ENCODE measurements at places on chromosomes 5 and 9.
A peak's percentile ranks its signal among the peaks of the same experiment; 100 is the strongest.

DNA sequence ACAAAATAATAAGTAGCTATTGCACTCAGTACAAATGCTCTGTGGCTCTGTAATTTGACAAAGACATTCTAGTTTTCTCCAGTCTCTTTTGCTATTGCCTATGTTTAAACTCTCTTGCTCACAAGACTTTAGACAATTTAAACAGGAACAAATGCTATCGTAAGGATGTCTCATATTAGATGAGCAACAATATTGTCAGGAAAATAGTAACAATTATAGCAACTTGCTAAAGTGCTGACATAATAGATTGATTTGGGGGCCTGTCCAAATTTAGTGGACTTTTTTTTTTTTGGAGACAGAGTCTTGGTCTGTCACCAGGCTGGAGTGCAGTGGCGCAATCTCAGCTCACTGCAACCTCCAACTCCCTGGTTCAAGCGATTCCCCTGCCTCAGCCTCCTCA is 11.8 kb downstream of the KIF2A start:
- DNase-seq: no peak

- DNase-seq: no peak
Measured at GRCh38 chr9:36113999-36114398, 22.5 kb upstream of the GLIPR2 start.

GRCh38 chr5:160287378-160288051 is 24.8 kb downstream of the CCNJL start:
- no peak for DNase-seq

- no peak for DNase-seq
Measured at GRCh38 chr9:110320651-110321445, 16.8 kb downstream of the TXNDC8 start.

GRCh38 chr5:83370957-83371356 is 100.6 kb upstream of the VCAN start:
- DNase-seq: no peak

GRCh38 chr5:171984748-171985419 is 21.6 kb downstream of the FBXW11 start:
- DNase-seq: no peak

DNA sequence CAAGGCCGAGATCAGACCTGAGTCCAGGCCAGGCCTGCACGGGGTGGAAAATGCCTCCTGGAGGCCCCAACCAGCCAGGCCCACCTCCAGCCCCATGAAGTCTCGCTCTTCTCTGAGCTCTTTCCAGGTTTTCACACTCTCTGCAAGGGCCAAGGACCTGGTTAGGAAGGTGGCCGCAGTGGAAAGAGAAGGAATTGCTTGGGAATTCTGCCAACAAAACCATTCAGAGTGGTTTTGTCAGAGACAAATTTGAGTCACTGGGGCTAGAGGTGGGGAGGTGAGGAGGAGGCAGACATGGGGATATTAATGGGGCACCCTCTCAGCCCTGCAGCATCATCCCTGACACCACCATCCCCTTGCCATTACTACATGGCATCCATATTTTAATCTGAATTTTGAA is 261.0 kb downstream of the ROR2 start:
- DNase-seq: no peak

- DNase-seq: no peak
Measured at GRCh38 chr5:121315786-121316185, 535.9 kb upstream of the FTMT start.

- DNase-seq: peak; percentile 18
Measured at GRCh38 chr5:130476325-130476724, 572.1 kb downstream of the CHSY3 start.

DNA sequence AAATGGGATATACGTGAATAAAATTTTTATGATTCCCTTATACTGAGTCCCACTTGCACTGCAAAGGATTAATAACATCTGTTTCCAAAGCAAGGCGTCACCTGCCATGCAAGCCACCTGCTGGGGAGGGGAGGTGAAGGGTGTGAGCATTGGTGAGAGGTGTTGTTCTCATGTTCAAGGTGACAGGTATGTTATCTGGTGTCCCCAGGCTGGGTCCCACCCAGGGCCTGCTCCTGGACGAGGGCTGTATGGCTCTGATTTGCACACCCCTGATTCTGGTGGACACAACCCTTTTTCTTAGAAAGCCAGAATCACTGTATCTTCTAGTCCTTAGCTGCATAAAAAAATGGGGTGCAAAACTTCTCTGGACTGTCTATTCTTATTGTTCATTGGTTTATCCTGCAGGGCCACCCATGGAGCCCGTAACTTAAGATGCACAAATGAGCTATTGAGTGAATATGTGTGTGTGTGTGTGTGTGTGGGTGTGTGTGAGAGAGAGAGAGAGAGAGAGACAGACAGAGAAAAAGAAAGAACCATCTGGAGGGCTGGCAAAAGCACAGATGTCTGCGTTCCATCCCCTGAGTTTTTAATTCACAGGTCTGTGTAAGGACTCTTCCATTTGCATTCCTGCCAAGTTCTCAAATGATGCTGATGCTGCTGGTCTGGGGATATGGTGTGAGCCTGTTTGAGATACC is 53.7 kb downstream of the SYK start:
- DNase-seq: no peak

DNA sequence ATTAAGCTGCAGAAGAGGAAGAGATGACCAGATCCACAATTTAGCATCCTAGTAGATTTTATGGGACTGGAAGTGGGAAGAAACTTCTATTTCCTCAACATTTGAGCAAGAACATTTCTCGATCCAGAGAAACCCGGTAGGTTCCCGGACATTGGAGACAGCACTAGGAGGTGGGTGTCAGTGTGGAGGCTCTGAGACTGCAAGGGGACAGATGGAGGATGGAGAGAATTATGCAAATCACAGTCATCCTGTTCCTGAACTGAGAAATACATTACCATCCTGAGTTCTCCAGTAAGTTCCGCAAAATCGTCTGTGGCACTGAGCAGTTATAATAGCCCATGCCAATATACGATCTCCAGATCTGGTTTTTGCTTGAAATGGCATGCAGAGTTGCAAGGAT is 25.6 kb downstream of the GLDC start:
- no peak for DNase-seq

GRCh38 chr5:81222285-81222684 is 10.8 kb upstream of the CKMT2 start:
- DNase-seq: no peak

All from A549 (cell line).